ENCODE measurements at places on chromosomes 2 and 18. TPM values are rescaled to one million over a fixed set of nuclear protein-coding genes. Genes with fewer than 3 reads are reported as not detected.

- no peak for DNase-seq
Measured at GRCh38 chr2:101821828-101822458, 124.4 kb downstream of the MAP4K4 start.

DNA sequence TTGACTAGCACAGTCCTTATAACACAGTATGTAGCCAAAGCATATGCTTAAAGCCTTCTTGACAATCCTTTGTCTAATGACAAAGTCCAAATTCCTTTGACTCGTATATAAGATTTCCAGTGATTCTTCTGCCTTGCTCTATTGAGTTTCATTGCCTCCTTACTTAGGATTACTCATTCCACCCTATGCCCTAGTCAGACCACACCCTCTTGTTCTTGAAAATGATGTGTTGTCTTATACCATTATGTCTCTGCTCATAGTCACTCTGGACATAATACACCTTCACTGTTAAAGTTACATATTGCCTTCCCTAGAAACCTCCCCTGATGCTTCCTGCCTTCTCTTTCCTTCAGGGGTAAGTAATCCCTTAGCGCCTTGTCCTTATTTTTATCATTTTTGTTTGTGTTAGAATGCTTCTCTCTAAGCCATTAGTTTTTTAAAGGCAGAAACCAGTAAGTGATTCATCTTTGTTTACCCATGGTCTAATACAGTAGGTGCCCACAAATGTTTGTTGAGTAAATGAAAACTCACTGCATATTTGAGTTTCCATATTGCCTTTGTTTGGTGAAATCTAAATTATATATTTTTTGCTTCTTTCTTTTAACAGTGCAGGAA, 19.3 kb downstream of the GPD2 start:
- no peak for DNase-seq

- no peak for DNase-seq
Measured at GRCh38 chr2:67733517-67733916, 329.3 kb downstream of the C1D start.

DNA sequence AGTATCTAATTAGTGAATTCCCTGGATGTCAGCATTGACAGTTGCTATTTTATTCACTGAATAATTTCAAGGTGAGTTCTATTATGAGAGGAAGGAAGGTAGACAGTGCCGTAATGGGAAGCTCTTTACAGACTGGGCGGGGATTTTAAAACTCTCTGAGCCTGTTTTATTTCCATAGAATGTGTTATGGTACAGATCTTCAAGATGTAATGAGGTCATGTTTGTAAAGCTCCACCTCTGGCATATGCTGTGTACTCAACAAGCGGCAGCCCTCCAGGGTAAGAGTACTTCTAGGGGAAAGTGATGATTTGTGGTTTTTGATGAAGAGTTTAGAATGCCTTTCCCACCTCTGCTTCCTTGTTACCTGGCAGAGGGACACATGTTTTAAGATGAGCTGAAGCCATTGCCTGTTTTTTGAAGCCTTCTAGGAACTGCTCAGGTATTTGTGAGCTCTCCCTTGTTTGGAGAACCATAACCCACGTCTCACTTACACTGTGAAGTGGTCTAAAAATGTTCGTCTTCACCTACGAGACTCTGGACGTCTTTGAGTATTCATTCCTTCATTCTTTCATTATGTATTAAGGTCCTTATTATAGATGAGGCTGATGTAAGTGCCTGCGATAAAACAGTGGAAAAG, 251.2 kb downstream of the PTGR3 start:
- DNase-seq: no peak

GRCh38 chr2:241980193-241980592, 110.7 kb downstream of the RTP5 start:
- no peak for DNase-seq

- no peak for DNase-seq
Measured at GRCh38 chr2:173054466-173054865, 21.2 kb upstream of the MAP3K20 start.

GRCh38 chr18:79960921-79961526, 3.4 kb upstream of the HSBP1L1 start:
- DNase-seq: no peak

DNA sequence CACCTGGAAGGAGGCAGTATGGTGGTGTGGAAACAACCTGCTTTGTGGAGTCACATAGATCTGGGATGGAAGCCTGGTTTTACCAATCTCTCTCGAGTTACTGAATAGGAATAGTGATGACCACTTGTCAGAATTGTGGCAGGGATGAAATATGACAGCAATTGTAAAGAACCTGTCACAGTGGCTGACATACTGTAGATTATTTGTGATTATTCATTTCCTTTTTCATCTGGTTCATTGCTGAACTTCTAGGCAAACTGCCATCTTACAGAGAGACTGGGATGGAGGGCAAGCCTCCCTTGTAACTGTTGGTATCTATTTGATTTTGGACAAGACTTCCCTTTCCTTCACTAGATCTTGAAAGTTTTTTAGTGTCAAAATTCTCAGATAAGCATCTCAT, 42.0 kb downstream of the FMNL2 start:
- no peak for DNase-seq

DNA sequence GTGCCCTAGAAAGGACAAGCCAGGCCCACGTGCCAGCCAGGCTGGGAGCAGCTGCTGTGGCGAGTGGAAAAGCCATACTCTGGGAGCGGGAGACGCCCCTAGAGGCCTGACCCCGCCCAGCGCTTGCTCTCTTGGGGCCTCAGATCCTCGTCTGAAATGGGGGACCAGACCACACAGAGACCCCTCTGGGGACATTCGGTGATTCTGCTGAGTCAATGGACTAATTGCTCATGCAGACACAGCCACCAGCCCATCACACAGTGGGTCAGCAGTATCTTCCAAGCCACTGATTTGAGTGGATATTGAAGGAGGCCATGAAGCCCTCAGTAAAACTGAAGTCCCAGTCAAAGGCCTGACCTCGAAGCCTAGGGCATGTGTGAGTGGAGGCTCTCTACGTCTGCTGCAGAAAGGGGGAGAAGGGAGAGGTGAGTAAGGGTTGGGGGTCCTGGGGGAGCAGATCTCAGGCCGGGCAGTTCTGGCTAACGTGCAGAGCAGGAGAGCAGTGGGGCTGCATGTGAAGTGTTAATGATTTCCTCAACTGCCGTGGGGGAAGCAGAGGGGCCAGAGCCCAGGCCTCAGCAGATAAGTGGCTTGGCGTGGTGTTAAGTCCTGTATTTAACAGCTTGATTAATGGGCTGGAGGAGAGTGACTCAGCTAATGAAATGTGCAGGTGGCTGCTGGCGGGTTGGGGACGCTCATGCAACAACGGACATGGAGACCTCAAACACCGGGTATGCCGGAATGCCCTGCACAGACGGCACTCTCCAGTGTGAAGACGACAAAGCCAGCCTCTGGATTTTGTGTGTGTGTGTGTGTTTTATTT, 104.4 kb upstream of the TWIST2 start:
- no peak for DNase-seq

DNA sequence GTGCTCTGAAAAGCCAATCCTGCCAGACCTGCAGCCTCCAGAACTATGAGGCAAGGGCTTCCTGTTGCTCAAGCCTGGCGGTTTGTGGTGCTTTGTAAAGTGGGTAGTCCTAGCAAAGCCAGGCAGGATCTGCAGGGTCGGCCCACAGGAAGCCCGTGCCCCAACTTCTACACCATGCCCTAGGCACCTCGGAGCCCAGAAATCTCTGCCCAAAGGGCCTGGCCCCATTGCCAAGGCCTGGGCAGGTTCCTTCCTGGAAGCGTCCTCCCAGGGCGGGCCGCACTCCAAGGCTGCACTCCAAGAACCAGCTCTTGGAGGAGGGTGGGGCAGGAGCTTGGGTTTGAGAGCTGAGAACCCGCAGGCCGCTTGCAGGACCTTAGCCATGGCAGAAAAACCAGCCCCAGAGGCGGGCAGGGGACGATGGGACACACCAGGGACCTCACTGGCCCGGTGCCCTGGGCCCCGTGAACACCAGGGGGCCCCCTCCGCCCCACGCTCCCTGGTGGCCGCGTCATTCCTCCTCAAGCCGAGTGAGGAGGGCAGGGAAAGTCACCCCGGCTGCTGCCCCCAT, 37.2 kb upstream of the ID2 start:
- DNase-seq: no peak

DNA sequence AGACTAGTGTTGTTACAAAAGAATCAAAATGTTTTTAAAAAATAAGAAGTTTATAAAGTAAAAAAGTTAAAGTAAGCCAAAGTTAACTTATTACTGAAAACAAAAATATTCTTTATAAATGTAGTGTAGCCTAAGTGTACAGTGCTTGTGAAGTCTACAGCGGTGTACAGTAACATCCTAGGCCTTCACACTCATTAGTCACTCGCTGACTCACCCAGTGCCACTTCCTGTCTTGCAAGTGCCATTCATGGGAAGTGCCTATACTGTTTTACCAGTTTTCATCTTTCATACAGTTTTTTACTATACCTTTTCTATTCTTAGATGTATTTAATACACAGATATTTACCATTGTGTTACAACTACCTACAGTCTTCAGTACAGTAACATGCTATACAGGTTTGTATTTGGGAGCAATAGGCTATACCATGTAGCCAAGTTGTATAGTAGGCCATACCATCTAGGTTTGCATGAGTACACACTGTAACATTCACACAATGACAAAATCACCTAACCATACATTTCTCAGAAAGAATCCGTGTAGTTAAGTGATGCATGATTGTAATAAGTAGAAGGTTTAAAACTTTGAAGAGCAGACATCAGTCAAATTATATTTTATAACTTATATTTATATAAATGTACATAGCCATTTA, 13.4 kb downstream of the SERPINB7 start:
- DNase-seq: no peak

DNA sequence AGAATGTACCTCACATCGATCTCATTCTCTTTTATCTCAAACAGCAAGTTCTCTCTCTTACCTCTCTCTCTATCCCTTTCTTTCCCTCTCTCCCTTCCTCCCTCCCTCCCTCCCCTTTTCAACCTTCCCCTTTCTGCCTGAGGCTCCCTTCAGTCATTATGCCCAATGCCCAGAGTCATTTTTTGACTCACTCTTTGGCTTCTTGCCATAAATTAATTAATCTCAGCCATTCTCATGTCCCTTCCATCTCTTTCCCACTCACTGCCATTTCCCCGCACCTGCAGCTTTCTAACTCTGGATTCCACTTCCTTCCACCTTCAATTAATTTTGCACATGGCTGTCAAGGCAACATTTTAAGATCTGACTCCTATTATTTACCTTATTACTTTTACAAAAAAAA, 60.1 kb downstream of the EVA1A start:
- no peak for DNase-seq

Gene RAB6C
- polyA plus RNA-seq: 0.44 TPM

Gene PRSS56
- not detected for polyA plus RNA-seq

Gene OSR1
- polyA plus RNA-seq: 10.6 TPM
